ENCODE measurements at places on chromosomes 12 and 14. TPM values are rescaled to one million over a fixed set of nuclear protein-coding genes. Genes with fewer than 3 reads are reported as not detected.
A peak's percentile ranks its signal among the peaks of the same experiment; 100 is the strongest.

DNA sequence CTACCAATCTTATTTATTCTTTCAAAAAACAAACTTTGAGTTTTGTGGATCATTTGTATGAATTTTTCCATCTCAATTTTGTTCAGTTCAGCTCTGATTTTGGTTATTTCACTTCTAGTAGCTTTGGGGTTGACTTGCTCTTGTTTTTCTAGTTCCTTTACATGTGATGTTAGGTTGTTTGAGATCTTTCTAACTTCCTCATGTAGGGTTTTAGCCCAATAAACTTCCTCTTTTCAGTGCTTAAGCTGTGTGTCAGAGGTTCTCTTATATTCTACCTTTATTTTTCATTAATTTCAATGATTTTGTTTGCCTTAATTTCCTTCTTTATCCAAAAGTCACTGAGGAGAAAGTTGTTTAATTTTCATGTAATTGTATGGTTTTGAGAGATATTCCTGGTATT lies 860.4 kb upstream of the FBXO33 start:
- no peak for DNase-seq
- H3K4me1 ChIP-seq = no peaks in the 10 kb centered on the region
- no peaks in the 10 kb centered on the region for H3K27me3 ChIP-seq
- H3K4me3 ChIP-seq = no peak overlapping the region
- H3K36me3 ChIP-seq = no peaks in the 10 kb centered on the region

DNA sequence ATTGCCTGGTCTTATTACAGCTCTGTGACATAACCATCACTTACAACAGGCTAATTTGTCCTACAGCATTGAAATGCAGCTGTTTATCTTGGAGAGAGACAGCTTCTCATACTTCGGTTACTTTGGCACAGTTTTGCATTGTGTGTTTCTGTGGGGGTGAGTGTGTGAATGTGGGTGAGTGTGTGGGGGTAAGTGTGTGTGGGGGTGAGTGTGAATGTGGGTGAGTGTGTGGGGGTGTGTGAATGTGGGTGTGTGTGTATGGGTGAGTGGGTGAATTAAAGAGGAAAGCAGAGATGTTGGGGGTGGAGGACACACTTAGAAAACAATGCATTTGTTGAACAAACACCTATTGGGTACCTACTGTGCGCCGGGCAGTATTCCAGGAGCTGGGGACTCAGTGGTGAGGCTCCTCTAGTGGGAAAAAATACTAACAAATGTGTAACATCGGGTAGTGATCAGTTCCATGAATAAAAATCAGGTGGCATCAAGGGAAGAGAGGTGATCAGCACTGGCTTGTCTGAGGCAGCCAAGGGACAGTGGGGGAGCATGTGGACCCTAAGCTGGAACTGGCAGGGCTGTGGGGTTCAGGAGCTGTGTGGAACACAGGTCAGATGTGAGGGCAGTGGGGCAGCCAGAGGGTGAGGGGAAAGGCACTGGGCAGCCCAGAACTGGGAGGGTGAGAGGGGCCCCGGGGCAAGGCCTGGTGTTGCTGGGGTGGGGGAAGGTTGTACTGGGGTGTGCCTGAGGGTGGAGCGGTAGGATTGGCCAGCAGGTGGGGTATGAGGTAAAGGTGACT lies 44.1 kb upstream of the AMN start:
- no peak overlapping the region for H3K27ac ChIP-seq
- no peak for DNase-seq
- peaks cover 11% of the 10 kb centered on the region for H3K36me3 ChIP-seq
- H3K4me1 ChIP-seq = peaks cover 7% of the 10 kb centered on the region
- no peak overlapping the region for H3K4me3 ChIP-seq

GRCh38 chr14:99264691-99265450 lies 7.1 kb downstream of the BCL11B start:
- DNase-seq = no peak
- H3K4me1 ChIP-seq = peaks cover 1% of the 10 kb centered on the region
- no peak overlapping the region for H3K27ac ChIP-seq
- H3K27me3 ChIP-seq = no peaks in the 10 kb centered on the region
- H3K36me3 ChIP-seq = no peaks in the 10 kb centered on the region

The IAPP gene
- total RNA-seq = 3.6 TPM

- no peaks in the 10 kb centered on the region for H3K36me3 ChIP-seq
- peaks cover 26% of the 10 kb centered on the region for H3K4me1 ChIP-seq
- peak; percentile 9 for DNase-seq
- H3K27ac ChIP-seq = no peak overlapping the region
These were observed 38.2 kb downstream of the CCNK start for GRCh38 chr14:99519347-99519881.
